ENCODE measurements at places on chromosomes 6 and 20.
A peak's percentile ranks its signal among the peaks of the same experiment; 100 is the strongest.

- no peak for DNase-seq
These were observed 91.6 kb downstream of the PSMG4 start for GRCh38 chr6:3350252-3350796.

- DNase-seq, result no peak
These were observed 73.4 kb upstream of the FBXO30 start for GRCh38 chr6:145887969-145888368.

- DNase-seq, result peak; percentile 68
These were observed 161.5 kb upstream of the POU3F2 start for GRCh38 chr6:98672681-98673475.

DNA sequence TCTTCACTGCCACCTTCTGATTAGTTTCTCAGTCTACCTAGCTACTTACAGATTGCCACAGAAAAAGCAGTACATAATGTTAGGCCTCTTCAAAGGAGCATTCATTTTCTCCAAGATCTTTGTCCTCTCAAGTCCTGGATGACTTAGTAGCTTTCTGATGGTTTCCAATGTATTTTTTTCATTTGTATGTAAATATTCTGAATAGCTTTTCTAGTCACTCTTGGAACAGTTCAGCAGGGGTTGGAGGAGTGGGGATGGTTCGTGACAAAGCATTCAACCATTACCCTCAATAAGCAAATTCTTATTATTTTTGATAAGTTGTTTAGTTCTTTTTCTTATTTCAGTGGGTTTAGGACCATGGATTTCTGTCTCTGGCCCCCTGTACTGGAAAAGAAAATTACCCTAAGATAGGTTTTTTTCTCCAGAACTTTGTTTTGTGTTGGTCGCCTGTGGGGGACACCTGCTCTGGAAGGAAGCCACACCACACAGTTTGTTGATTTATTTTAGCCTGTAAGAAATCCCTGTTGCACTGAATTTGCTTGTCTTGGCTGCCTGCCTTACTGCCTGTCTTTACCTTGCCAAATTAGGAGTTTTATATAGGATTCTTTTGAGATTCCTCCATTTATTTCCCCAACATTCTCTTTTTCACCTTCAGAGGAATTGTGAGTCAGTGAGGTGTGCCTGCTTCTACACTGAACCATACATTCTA, 247.9 kb downstream of the RFPL4B start:
- DNase-seq, result no peak

DNA sequence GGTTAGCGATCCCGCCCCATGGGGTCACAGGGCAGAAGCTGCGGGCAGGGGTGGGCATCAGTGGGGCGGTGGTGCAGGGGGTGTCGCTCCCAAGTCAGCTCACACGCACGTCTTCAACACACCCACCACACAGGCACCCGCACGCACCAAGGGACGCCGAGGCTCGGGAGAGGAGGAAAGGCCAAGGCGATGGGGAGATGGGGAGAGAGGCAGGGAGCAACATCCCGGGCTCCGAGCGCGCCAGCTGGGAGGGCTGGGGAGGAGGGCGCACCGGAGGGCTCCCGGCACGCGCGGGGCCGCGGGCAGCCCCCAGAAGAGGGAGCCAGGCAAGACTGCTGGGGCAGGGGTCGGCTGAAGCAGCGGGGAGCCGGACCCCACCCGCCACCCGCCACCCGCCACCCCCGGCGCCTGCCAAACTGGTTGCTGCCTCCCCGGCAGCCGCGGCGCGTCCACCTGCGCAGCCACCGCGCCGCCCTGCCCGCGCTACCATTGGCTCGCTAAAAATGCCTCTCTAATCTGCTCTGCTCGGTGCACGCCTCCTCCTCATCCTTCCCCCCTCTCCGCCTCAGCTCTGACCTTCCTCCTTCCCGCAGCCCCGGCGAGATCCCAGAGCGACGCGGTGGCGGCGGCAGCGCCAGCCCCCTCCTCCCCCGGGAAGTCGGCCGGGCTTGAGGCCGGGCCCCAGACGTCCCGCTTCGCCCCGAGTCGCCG, at the start of gene PACSIN1:
Gene PACSIN1, plus strand, starts transcription at position 546 of the 711 bp plus-strand sequence. CDS start 60,230 bp downstream, outside the sequence.
- DNase-seq, result no peak

DNA sequence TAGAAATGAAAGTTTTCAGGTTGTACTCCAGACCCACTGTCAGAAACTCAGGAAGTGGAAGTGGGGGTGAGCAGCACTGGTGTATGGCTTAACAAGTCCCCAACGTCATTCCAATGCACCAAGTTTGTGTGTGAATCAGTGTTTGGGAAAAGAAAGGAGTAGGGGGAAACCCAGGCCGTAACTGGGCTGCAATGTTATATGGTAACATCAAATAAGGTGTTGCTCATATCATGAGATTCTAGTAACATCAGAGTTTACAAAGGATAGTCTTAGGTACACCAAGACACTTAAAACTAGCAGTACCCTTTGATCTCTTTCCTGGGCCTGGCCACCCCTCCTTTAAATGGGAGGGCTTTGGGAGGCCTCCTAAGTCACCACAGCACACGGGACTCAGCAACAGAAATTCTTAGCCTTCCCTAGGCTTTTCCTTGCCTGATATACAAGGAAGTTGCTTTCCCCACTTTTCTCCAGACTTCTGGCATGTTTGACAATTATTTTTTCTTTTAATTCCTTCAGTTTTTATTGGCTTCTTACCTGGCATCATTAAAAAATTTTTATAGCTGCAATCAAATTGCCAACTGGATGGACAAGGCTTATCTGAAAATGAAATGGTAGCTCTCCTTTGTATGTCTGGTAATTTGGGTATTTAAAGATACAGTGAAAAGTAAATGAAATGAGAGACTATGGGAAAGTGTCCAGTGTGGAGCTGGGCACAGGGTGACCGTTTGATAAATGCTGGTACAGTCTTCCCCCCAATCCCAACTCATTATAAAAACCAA, 15.1 kb downstream of the E2F3 start:
- no peak for DNase-seq

- DNase-seq, result no peak
These were observed 132.6 kb downstream of the PRL start for GRCh38 chr6:22164236-22164635.

Measured in midbrain (tissue), 1 donor.